Glomerular endothelial cell (primary cell): ENCODE measurements at places on chromosomes 5 and 9. TPM values are rescaled to one million over a fixed set of nuclear protein-coding genes. Genes with fewer than 3 reads are reported as not detected.

DNA sequence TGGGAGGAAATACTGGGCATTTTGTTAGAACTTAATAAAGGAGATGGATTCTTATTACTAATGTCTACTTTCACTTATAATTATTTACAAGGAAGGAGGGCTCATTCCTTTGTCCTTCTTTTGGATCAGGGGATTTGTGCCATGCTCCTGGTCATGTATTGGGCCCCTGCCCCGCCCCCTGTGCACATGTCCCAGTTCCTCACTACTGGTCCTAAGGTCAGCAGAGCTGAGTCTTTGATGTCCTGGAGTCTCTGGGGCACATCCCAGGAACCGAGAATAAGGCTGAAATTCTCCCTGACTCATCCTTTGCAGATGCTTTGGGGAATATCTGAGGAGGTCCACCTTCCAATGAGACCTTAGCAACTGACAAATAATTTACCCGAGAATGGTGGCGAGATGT lies 19.6 kb upstream of the TIFAB start:
- no peak for DNase-seq

JAKMIP2 gene
- 0.29 and 0.44 TPM in 2 replicates for total RNA-seq

DNA sequence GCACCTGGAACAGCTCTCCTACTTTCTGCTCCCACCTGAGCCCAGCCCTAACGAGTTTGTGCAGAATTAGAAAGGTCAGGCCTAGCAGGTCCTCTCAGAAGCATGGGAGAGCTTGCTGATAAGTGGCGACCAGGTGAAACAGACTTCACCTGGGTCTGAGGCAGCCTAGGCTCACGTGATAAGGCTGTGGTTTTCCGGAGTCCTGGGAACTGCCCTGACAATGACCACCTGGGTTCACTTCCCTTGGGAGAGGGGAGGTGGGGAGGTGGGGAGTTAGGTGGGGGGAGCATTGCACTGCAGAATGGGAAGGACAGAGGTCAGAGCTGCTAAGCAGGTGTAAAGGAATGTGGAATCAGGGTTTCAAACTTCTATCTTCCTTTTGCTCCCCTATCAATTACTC lies 152.9 kb upstream of the MAP1B start:
- no peak for DNase-seq

DNA sequence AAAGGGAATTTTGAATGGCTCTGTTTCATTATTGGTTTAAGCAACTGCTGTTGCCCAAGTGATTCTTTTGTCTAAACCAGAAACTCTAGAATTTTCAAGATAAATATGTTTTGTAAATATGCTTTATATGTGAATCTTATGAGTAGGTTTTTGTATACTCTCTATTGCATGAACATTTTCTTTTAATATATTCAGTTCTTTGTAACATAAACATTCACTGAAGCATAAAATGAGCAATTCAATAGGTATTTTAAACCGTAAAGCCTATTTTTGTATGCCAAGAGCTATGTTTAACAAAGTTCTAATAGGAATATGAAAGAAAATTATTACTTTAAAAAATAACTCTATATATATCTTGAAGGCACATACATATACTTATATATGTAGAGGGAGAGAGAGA lies 293.1 kb downstream of the PSAT1 start:
- DNase-seq = no peak

DNA sequence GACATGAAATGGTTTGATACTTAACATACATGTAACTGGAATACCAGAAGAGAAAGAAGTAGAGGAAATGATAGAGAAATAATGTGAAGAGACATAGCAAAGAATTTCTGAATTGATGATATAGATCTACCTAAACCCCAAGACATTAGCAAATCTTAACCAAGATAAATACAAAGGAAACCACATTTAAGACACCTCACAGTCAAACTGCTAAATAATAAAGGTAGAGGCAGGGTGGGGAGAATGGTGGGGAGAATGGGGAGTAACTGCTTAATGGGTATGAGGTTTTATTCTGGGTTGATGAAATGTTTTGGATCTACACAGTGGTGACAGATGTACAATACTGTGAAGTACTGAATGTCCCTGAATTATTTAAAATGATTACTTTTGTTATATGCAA lies 17.5 kb downstream of the CARNMT1 start:
- no peak for DNase-seq

SPDL1 gene
- 15.3 and 23.6 TPM in 2 replicates for total RNA-seq

TLR4 gene
- total RNA-seq = 38.6 and 38.8 TPM in 2 replicates

DNA sequence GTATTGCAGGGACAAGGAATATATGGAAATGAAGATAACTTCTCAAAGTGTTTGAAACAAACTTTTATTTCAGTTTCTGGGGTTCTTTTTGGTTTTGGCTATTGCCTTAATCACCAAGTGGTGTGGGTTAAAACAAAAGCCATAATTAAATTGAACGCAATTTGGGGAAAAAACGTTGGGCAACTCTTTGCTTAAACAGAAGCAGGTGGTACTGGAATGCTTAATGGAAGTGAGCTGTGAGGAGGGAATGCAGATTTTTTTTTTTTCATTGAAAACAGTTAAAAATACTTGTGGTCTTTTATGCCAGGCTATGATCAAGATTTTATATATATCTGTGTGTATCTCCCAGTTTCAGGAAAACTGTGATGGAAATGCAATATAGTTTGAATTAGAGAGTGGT lies 195.7 kb upstream of the TUT7 start:
- no peak for DNase-seq

RNF224 gene
- total RNA-seq = not detected in 2 replicates

GRCh38 chr9:72589667-72590521 lies 68.5 kb downstream of the TMC1 start:
- DNase-seq = no peak
